Activated gamma-delta T cell (primary cell): ENCODE measurements at places on chromosomes 4 and X.

- no peak for DNase-seq
Observed at GRCh38 chrX:68114573-68115129, 318.6 kb downstream of the OPHN1 start.

DNA sequence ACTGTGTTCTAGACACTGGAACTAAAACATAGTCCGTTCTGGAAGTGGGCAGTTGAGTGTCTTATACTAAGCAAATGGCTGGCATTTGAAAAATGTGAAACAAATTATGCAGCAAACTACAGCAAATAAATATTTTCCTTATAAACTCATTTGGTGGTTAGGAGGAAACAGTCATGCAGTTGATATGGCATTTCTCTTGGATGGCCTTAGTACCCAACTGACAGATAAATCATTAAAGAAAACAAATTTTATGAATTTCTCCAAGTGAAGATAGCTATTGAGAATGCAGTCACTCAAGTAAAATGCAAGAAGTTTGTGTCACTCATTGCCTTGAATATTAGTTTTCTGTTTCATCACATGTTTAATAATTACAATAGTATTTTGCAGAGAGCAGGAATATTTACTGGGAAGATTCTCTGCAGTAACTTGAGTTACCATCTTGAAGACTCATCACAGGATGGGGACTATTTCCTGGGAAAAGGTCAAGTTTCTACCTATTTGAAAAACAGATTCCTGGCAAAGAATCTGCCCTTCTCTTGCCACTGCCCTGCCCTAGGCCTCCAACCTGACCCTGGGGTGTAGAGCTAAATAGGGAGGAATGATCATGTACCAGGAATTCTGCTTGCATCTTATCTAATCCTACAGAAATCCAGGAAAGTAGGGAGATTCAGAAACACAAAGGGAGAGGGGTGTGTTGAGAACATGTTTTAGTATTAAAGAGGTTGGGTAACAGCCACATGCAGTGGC, 105.9 kb downstream of the SH3RF1 start:
- DNase-seq, result no peak

DNA sequence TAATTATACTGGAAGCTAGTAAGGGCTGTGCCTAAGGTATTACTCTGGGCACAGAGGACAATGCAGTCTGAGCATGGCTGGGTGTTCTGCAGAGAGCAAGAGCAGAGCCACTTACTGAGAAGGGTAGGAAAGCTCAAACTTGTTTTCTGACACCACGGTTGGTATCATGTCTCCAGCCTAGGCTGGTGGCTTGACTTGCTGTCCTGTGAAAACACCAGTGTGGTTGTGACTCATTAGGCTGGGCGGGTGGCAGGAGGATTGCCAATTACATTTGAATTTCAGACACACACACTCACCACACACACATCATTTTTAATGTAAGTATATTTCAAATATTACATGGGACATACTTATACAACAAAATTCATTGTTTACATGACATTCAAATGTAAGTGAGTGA, 19.7 kb upstream of the MTM1 start:
- DNase-seq, result no peak

DNA sequence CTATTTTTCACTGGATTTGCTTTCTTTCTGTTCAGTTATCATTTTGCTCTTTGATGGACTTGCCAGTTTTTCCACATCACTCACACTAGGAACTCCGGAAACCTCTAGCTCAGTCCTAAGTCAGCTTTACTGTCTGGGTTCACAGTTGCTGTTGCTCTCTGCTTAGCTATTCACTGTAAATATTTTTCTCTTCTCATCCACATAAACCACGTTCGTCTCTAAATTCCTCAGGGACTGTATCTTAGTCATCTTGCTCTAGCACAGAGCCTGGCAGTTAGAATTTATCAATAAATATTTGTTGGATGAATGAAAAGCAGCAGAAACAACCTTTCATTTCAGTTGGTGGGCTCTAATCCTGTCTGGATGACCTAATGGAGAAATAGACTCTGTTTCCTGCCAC, 119.4 kb upstream of the DMD start:
- no peak for DNase-seq

DNA sequence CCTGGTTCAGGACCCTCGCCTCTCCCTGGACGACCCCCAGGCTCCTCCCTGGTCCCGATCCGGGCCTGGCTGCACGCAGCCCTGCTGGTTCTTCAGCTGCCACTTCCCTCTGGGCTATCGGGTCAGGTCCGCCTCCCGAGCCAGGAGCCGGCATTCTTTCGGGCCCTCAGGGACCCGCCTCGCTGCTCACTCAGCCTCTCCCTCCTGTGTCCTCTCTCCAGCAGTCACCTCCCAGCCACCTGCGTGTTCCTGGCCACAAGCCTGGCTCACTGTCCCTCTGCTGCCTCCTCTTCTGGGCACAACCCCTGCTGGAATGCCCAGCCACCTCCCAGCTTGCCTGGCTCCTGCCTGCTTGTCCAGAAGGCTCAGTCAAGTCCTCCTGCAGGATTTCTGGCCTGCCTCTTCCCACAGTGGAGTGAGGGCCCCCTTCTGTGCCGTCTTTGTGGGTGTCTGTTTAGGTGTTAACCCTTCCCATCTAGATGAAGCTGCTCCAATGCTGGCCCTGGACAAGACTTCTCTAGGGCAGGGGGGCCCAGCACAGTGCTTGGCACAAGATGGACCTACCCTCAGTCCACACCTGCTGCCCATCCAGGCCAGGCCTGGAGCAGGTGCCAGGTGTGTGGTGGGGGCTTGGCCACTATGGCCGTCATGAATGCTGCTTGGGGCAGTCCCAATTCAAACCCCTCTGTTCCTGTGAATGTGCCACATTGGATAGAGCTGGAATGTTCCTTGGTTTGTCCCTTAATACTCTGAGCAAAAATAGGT, 2.2 kb downstream of the WFS1 start:
- DNase-seq, result no peak

DNA sequence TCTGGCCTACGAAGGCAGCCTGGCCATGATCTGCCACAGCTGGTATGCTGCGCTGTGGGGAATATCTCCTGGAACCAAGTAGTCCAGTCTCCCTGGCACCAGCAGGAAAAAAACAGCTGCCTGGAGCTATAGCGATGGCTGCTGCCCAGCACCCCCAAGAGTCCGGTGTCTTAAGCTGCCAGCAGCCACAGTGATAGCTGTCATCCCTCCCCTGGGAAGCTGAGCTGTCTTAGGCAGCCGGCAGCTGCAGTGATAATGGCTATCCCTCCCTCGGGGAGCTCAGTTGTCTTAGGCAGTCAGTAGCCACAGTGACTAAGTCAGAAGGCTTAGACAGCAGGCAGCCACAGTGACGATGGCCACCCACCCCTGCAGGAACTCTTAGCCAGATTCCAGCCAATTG, 205.1 kb downstream of the STPG2 start:
- no peak for DNase-seq

GRCh38 chr4:47715716-47716416, 122.0 kb downstream of the CORIN start:
- DNase-seq, result no peak

GRCh38 chr4:182090186-182090585, 153.0 kb upstream of the TENM3 start:
- no peak for DNase-seq

DNA sequence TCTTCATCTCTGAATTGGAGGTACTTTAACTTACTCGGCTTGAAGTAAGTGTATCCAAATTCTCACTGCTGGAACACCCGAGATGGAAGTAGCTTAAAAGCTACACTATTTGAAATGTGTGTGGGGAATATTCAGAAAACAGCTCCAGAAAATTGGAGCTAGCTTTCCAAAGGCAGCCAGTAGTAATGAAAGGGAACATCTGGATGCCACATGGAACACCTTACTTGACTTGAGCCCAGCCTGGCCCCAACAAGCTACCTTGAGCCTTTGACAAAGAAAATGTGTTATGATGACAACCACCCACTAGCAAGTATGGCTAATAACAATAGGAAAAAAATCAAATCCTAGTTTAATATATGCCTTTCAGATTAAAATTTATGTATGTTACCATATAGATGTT, 161.5 kb downstream of the PRDM5 start:
- DNase-seq, result no peak

- no peak for DNase-seq
Observed at GRCh38 chrX:4936315-4936714, 1222.9 kb upstream of the PRKX start.

- DNase-seq, result peak; percentile 17
Observed at GRCh38 chr4:77818073-77818601, 1.0 kb downstream of the CNOT6L start.

- DNase-seq, result no peak
Observed at GRCh38 chr4:79827283-79827682, 245.7 kb downstream of the ANTXR2 start.

DNA sequence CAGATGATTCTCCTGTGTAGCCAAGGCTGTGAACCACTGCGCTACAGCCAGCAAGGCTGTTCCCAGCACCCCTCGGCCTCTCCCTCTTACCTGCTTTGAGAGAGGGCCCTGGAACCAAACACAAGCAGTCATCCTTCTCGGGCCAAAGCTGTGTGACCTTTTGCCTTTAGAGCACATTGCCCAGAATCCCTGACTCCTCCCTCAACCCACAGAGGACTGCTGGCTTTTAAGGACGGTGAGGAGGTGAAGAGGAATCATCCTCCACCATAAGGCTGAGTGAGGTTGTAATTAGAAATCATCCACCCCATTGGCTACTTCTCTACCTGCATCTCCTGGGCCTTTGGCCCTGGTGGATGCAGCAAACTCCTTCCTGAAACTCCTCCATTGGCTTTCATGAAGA, 93.6 kb upstream of the PJA1 start:
- no peak for DNase-seq

- DNase-seq, result no peak
Observed at GRCh38 chr4:34720571-34720970, 1523.7 kb downstream of the ARAP2 start.

GRCh38 chr4:65437102-65437501, 233.2 kb downstream of the EPHA5 start:
- DNase-seq, result no peak
